ENCODE measurements at places on chromosomes 11 and 22.

GRCh38 chr11:818396-819128, at the start of gene PNPLA2:
TSS of gene PNPLA2 (plus strand) at chr11:818914. CDS start at chr11:819719, 805 bp downstream.
- no peak for DNase-seq

- DNase-seq: no peak
Measured at GRCh38 chr11:92227230-92227814, 2.7 kb downstream of the FAT3 start.

GRCh38 chr11:94212898-94213297, 84.3 kb downstream of the PANX1 start:
- no peak for DNase-seq

GRCh38 chr11:61290905-61291690, 4.0 kb downstream of the VWCE start:
- no peak for DNase-seq

DNA sequence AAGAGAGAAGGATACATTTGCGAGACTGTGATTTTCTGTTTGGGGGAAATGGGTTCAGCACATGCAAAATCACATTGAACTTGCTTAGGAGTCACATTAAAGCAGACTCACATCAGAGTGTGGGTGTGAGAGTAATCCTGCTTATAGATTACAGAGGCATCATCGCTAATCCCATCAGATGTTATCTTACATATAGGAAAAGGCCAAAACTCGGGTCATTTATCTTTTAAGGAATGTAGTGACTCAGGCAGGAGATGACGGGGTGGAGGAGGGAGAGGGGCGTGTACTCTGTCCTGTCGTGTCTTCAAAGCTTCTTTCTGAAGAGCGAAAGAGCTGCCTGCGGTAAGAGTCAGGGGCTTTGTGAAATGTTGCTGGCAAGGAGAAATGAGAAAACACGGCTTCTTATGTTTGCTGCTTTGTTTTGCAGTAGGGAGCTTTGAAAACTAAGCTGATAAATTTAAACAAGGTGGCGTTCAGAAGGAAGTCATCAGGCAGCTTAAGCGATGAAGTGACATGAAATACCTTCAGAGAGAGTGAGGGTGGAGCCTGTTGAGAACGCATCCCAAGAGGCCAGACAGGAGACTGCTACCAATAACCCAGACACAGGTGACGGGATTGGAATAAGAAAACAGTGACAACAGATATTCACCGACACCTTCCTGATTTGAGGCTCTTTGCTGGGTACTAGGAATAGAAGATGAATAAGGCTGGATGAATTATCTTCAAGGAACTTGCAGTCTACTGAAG, 2.2 kb upstream of the C11orf16 start:
- no peak for DNase-seq

- DNase-seq: no peak
Measured at GRCh38 chr22:32389685-32390084, 22.4 kb downstream of the RTCB start.

DNA sequence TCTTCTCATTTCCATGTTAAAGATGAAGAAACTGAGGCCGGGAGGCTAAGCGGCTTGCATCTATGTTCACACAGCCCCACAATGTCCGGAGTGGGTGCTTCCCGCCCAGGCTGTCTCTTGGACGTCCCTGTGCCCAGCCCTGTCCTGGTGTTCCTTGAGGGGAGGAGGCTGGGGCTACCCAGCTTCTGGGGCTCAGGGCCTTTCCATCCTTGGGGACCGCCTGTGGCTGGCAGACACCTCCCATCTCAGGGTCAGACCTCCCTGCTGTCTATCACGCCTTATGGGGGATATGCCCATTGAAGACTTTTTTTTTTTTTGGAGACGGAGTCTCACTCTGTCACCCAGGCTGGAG, 95.5 kb downstream of the WNT7B start:
- DNase-seq: no peak

- DNase-seq: no peak
Measured at GRCh38 chr11:39932966-39933365, 1526.5 kb downstream of the LRRC4C start.

DNA sequence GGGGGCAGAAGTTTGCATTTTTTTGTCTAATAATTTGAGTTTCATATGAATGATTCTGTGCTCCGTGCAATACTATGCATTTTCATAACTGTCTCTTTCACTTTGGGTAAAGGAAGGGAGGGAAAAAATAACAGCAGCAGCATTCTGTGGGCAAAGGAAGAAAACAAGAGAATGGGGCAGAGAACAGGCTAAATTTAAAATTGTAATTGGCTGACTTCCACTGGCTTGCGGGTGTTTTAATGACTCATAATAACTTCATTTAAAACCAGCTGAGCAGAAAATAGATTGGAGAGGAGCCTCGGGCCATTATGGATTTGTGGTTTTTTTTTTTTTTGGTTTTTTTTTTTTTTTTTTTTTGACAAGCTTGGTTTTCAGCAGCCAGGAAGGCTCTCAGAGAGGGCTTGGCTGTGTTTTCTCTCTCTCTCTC, 107.4 kb downstream of the ZBTB16 start:
- peak; percentile 37 for DNase-seq

DNA sequence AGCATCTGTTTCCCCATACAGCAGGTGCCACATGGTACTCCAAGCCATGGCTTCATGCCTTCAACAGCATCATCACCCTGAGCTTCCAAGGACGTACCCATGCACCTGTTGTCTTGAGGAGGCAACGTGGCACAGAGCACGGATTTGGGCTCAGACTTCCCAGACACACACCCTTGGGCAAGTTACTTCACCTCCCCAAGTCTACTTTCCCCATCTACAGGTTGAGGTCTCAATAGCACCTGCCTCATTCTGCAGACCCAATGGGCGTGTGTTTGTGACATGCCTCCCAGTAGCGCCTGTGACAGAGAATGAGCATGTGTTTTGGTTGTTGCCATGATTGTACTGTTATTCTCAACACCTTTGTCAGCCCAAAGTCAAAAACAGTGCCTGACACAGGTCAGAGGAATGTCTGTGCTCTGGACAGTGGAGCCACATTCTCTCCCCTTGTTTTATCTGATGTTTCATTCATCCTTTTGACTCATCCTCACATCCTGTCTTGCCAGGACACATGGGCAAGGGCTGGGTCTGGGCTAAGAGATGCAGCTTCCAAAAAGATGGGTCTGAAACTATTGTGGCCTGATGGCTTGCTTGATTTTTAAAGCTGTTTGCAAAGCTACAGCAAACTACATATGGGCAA, 53.4 kb upstream of the CCND1 start:
- no peak for DNase-seq

GRCh38 chr11:68459886-68460740, 439 bp upstream of the PPP6R3 start:
- peak; percentile 85 for DNase-seq

GRCh38 chr22:23847991-23848864, 9.4 kb upstream of the DERL3 start:
- no peak for DNase-seq

DNA sequence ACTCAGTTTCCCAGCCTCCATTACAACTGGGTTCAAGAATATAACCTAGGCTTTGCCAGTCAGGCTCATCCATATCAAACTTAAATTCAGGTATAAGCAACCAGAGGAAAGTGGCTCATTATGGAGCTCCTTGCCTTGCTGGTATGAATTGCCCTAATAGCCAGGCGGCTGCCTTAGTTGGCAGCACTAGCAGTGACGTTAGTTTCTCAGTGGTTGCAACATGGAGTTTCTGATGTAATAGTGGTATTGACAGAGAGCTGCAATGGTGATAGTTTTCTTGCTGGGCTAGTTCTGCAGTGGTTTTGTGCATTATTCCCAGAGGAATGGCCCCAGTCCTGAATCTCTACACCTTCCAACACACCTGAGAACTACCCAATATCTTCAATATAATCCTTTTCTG, 3.8 kb upstream of the TMEM123 start:
- no peak for DNase-seq

DNA sequence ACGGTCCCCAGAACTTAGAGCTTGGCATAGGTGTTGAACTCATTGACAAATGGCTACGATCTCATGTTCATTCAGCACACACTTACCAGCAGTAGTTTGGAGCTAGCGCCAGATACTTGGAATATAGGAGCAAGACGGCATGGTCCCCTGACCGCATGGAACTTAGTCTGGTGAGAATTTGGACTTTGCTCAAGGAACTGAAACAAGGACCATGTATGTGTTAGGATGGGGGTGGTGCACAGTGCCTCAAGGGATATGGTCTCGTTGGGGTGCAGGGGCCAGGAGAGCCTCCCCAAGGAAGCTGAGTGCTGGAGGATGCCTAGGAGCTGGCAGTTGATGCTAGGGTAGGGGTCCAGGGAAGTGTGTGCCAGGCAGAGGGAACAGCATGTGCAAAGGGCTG, 119.2 kb downstream of the KIAA1671 start:
- no peak for DNase-seq

DNA sequence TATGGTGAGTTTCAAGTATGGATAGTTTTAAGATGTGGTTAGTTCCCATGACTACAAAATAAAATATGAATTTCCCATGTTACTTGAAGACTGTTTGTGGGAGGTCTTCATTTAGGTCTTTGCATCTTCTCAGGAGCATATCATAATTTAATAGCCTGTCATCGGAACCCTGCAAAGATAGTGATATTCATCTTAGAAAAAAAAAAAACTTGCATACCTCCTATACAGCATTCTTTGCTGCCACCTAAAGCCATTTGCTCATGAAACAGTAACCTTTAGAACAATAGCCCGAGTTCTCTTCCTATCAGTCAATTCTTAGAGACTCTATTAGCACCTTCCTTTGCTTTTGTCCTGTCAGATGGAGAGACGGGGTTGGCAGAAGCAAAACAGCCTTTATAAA, 75.3 kb downstream of the ARFGAP2 start:
- DNase-seq: no peak

- peak; percentile 9 for DNase-seq
Measured at GRCh38 chr11:103016031-103016430, 60.5 kb upstream of the MMP13 start.

DNA sequence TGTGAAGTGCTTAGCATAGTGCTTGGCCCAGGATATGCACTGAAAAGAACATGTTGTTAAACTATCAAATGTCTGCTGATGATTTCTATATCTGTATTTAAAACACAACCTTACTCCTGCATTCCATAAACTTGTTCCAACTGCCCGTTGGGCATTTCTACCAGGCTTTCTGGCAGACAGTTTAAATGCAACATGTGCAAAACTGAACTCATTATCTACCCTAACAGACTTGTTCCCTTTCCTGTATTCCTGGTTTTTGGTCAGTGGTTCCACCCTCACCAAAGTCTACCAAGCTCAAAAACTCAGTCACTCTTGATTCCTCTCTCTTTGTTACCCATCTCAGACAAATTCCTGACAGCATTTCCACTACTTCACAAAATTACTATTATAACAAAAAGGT, 6.5 kb upstream of the RAB38 start:
- no peak for DNase-seq

DNA sequence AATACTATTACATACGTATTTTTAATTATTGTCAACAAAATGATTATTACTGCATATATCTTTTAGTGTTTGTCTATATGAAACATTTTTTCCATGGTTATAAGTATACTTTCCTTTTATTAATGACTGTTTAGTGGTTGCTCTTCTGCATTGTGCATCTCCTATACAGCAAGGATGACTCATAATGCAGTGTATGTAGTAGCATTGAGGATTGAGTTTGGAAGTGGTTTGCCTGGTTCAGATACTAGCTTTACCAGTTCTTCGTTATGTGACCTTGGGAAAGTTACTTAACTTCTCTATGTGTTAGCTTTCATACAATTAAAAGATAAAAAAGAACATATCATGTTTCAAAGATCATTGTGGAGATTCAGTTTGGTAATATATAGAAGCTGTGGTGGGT, 44.1 kb downstream of the CHORDC1 start:
- no peak for DNase-seq

DNA sequence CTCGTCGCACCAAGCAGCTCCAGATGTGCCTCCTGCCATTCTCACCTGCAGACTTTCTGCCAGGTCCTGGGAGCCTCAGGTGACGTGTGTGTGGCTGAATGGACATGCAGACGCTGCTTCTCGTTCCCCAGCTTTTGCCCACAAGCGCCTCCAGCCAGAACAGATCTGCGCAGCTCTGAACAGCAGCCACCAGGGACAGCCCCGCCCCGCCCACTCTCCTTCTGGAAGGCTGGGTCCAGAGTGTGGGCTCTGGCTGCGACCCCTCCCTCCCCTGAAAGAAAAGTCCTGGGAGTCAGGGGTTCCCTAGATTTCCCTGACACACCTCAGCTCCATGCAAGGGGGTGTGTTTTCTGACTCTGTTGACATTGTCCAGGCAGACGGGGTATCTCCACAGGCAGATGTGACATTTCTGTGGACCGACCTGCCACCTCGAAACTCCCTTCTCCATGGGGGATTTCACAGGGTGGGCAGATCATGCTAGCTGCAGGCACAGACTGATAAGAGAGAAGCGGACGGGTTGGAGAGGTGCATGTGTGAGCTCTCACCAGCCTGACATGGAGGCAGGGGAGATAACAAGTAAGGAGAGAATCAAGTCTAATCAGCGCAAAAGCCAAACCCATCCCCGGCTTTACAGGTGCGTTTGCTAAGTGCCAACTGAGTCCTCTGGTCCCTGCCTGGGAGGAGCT, 19.8 kb downstream of the SLCO2B1 start:
- DNase-seq: no peak

DNA sequence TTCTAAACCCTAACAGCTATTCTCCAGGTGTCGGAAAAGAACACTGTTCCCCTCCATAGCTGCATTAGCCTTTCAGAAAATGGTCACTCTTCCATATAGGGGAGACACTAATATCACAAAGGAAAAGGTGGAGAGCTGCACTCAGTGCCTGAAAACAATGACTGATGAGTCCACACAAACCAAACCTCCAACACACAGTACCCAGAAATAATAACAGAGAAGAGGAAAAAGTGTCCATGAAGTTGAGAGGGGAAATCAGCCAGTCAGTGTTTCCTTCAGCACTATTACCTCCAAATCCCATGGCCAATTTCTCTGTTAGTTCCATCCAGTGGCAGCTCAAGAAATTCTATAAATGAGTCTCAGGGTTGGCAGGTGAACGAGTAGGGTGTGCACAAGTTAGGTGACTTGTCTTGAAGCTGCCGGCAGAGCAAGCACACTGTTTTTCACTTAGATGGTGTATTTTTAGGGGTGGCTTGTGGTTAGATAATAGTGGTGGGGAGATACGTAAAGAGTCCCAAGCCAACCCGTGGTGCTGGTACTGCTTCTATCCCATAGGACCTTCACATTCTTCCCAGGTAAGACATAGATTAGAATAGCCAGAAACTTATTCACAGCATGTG, 84.5 kb upstream of the CHRM4 start:
- no peak for DNase-seq

DNA sequence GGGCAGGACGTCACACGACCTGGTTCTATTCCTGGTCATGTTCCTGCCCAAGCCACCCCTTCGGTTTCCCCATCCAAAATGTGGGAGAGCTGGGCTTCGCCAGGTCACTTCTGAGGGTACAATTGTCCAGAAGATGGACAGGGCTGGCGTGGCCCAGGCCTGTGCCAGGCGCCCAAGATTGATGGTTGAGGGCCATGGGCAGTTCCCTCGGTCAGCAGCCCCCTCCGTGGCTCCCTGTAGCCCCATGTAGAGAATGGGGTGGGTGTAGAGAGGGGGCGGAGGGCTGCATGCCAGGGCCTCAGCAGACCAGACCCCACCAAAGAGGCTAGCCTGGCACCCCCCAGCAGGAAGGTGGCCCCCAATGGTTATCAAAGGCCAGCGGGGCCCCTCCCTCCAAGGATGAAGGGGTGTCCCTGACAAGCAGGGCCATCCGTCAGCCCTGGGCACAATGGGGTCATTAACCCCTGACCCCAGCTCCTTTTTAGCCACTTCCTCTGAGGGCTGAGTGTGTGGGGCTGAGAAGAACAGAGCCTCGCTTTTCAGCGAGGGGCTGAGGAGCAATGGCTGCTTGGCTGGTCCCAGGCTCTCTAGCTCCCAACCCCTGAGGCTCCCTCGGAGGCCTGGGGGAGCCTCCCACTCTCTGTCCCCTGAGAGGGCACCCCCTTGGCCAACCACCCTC, 11.0 kb upstream of the PICK1 start:
- no peak for DNase-seq

- DNase-seq: no peak
Measured at GRCh38 chr22:37267135-37267587, 15.1 kb upstream of the CYTH4 start.
